Stimulated activated CD8-positive, alpha-beta memory T cell treated with anti-CD3 and anti-CD28 coated beads, Interleukin-7, amount 100 ng/mL, for 24 hours (primary cell): ENCODE measurements at places on chromosomes 11 and 22.

DNA sequence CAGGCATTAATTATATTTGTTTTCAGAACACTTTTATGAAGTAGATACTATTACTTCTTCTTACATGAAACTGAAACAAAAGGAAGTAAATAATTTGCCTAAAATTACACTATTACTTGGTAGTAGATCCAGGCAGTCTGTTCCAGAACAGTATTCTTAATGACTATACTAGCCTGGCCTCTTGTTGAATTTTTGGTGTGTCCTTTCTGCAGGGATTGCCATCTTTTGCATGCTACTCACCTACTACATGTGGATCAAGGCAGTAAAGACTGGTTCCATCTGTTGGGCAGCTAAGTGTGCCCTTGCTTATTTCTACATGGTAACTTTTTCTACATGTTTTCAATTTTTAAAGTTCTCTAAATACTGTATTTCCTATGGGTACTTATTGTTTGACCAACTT is 12.8 kb downstream of the STT3A start:
- no peak for DNase-seq

DNA sequence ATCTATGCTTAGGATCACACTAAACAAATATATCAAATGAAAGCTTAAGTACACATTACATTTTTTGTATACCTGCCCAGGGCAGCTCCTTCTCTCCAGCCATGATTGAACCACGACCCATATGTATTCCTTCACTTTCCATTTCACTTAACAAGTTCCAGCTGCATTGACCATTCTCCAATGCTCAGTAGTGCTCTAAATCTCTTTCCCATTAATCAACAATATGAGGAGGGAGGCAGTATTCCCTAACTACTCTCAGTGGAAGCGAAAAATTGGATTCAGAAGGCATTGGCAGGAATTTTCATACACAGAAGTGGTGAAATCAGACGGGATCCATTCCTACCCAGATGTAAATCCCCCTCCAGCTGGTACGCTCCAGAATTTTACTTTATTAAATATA is 372.0 kb upstream of the LUZP2 start:
- DNase-seq = no peak

GRCh38 chr11:8063324-8063723 is 17.7 kb upstream of the TUB start:
- no peak for DNase-seq

DNA sequence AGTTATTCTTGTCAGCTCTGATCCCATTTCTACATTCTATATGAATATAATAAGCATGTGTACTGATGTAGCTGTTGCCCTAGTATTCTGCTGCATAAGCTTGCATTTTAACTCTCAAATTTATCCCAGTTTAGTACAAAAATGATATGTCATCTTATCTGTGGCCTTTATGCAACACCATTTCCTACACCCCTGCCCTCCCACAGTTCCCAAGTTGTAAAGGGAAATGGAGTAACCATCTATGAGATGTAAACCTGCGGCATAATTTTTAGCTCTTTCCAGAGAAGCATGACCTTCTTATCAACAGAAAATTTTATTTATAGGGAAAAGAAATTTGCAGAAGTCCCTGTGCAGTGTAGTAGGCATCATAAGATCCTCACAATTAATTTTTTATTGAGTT is 18.9 kb upstream of the CARD18 start:
- DNase-seq = no peak

GRCh38 chr11:121801394-121801748 is 314.6 kb downstream of the BLID start:
- DNase-seq = no peak

- DNase-seq = no peak
Observed at GRCh38 chr11:79371152-79371551, 69.7 kb downstream of the TENM4 start.

GRCh38 chr11:86696451-86696850 is 24.0 kb upstream of the ME3 start:
- no peak for DNase-seq

- DNase-seq = no peak
Observed at GRCh38 chr11:35031867-35032266, 107.1 kb upstream of the CD44 start.

GRCh38 chr11:77665240-77665965 is 27.8 kb upstream of the CLNS1A start:
- no peak for DNase-seq

GRCh38 chr11:35721651-35722282 is 59.2 kb downstream of the TRIM44 start:
- DNase-seq = no peak

GRCh38 chr11:79189601-79190000 is 251.2 kb downstream of the TENM4 start:
- no peak for DNase-seq

DNA sequence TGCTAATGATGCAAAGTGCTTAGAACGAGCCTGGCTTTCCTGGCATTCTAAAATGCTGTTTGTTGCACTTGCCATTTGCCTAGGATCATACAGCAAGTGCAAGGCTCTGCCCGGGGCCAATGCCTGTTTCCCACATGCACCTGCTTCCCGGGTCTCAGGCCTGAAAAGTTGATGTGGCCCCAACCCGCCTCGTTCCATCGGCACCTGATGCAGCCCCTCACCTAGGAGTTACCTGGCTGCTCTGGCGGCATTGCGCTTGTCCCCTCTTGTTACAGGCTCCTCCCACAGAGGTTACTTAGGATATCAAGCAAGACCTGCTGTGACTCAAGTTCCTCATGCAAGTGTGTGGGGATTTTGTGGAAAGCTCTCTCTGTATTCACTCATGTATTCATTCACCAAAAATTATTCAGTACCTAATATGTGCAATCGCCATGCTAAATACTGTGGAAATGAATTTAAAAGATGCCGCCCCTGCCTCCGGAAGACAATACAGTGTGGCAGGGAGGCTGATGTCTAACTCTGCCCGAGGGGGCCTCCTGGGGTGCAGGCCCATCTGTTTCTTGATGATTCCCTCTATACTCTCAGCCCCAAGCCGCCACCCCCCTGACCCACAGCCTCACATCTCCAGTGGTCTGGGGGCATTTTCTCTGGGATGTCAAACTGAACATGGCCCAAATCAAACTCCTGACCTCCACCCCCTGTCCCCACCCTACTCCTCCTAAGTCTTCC is 184.5 kb downstream of the EFCAB6 start:
- no peak for DNase-seq

GRCh38 chr11:69368119-69368880 is 74.3 kb downstream of the MYEOV start:
- DNase-seq = no peak

- no peak for DNase-seq
Observed at GRCh38 chr22:37167176-37167980, 17.7 kb upstream of the IL2RB start.

- DNase-seq = no peak
Observed at GRCh38 chr11:128882451-128882850, 8.7 kb upstream of the KCNJ5 start.

GRCh38 chr22:49045276-49045675 is 782.4 kb downstream of the BRD1 start:
- no peak for DNase-seq

- no peak for DNase-seq
Observed at GRCh38 chr22:48237466-48238283, 1475.2 kb downstream of the TBC1D22A start.

- DNase-seq = no peak
Observed at GRCh38 chr11:112150517-112150916, 13.4 kb downstream of the IL18 start.

GRCh38 chr11:2359557-2359956 is 17.6 kb upstream of the CD81 start:
- no peak for DNase-seq

DNA sequence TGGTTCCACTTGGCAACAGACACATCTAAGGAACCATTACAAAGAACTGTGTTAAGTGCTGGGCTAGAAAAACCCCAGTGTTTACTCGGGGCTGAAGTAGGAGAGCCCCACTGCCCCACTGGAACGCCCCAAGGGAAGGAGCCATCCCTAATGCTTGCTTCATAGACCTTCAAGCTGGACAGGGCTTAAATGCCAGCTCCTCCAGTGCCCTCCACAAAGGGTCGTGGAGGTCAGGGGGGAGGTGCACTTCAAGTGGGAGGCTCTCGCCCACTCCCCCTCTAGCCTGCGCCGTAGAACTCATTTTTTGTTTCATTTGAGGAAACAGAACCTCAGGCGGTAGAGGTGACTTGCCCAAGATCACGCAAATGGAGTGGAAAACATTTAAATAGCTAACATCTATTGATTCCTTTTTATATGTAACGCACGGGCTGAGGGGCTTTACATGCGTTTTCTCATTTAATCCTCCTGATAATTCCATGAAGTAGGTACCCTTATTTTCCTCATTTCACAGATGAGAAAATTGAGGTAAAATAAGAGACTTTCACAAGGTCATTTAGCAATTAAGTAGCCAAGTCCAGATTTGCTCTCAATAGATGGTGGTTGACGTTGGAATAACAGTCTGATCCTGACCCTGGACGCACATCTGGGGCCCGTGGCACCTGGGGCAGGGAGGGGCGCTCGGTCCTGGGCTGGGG is 545 bp upstream of the ZDHHC13 start:
- DNase-seq = no peak

DNA sequence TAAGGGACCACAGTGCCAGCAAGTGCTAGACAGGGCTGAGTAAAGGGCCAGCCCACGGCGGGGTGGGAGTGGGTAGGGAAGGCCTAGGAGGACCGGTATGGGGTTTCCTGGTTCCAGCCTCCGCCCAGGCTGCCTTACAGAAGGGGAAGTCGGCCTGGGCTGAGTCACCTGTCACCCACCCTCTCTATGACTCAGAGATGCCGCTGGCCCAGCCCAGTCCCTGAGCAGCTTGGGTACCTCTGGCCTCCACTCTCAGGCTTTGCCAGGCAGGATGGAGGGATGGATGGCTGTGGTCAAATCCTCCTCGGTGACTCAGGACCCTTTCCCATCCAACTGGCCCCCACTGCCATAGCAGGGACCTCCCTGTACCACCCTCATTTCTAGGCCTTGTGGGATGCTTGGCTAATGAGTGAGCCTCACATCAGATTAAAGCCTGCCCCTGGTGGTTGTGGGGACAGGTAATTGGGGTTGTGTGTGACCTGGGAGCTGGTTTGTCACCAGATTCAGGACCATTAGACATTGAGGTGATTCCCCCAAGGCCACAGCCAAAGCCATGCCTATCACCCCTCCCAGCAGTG is 13.9 kb downstream of the SLC35E4 start:
- DNase-seq = peak; percentile 64

DNA sequence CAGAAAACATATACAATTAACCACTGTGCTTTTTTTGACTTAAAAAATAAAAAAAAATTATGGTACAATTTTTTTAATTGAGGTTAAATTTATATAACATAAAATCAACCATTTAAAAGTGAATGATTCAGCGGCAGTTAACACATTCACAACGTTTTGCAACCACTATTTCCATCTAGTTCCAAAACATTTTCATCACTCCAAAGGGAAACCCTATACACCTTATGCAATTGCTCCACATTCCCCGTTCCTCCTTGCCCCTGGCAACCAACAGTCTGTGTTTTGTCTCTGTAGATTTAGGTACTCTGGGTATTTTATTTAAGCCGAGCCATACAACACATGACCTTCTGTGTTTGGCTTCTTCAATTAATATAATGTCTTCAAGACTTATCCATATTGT is 15.3 kb downstream of the DDI1 start:
- DNase-seq = no peak

DNA sequence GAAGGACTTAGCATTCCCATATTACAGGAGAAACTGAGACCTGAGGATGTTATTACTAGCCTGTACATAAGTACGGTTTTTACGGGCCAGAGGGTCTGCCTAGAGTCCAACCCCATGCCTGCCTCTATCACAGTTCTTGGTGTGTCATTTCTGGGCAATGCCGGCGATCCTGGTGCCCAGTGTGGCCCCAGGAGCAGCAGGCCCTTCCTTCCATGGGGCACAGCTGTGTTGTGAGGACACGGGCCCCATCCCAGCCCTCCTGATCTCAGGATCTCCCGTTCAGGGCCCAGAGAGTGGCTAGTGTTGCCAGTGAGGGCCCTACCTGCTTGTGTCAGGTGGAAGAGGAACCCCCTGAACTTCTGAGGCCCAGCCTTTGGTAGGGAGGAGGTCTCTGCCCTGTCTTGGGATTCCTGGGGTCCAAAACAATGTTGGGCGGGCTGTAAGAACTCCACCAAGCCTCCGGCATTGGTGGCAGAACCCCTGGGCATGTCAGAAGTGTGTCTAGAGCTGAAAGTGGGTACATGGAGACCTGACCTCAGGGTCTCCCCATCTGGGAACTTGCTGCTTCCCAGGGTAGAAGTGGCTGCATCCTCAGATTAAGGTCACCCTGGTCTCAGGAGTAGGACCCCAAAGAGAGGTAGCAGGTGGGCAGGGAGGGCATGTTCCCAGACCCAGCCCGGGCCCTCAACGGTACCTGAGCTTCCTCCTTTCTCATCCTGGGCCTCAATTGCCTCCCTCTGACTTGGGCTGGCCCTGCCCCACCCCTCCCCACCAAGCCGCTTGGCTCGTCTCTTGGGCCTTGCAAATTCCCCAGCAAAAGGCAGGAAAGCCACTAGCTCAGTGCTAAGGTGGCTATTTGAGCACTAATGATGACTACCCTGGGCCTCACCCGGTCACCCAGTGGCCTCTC is 74.6 kb upstream of the KCNQ1OT1 start:
- DNase-seq = no peak

- DNase-seq = no peak
Observed at GRCh38 chr11:34565417-34566207, 52.0 kb upstream of the ELF5 start.

GRCh38 chr22:33923660-33924246 is 3.5 kb upstream of the LARGE1 start:
- no peak for DNase-seq

DNA sequence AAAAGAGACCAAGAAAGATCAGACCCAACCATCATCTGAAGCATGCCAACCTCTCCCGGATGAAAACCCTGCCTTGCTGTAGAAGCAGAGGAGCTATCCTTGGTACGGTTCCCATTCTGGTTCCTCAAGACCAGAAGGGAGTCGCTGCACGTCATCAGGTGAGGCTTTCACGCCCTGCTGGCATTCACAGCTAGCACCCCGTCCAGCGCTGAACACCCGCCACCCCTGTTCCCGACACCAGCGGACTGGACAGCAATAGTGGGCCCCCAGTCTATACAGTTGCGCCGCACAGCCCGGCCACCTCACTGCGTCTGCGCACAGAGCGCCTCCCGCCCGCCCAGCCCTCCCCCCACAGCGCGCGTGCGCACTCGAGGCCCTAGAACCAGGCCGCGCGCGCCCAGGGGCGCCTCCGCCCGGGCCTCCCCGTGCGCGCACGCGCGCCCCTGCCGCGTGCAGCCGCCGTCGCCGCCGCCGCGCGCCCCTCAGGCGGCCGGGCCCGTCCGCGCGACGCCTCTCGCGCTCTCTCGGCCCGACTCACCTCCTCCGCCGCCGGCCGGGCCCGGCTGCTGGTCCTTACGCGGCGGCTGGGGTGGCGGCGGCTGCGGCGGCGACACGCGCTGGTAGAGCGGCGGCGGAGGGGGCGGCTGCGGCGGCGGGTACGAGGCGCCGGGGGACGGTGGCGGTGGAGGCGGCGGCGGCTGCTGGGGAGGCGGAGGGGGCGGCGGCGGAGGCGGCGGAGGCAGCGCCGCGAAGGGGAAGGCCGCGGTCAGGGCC is 706 bp downstream of the SF1 start:
- DNase-seq = peak; percentile 54

- DNase-seq = no peak
Observed at GRCh38 chr22:30923168-30923900, 45.2 kb downstream of the MORC2 start.
